Frontal cortex (tissue), 4 donors: ENCODE measurements at places on chromosomes 5 and 9. TPM values are rescaled to one million over a fixed set of nuclear protein-coding genes. Genes with fewer than 3 reads are reported as not detected.

GRCh38 chr9:133141833-133142595 is 21.0 kb upstream of the RALGDS start:
- DNase-seq, result no peak

DNA sequence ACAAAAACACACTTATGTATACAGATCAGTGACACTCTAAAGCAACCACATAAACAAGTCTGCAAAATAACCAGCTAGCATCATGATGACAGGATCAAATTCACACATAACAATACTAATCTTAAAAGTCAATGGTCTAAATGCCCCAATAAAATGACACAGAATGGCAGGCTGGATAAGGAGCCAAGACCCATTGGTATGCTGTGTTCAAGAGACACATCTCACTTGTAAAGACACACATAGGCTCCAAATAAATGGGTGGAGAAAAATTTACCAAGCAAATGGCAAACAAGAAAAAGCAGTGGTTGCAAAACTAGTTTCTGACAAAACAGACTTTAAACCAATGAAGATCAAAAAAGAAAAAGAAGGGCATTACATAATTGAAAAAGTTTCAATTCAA is 26.0 kb downstream of the GAPT start:
- no peak for DNase-seq

- DNase-seq, result no peak
Observed at GRCh38 chr5:149632311-149633251, 51.3 kb downstream of the ARHGEF37 start.

SETD9 gene
- total RNA-seq, result 2.0 TPM

- no peak for DNase-seq
Observed at GRCh38 chr9:137892424-137893191, 15.0 kb downstream of the CACNA1B start.

GRCh38 chr9:17632994-17633393 is 54.1 kb downstream of the SH3GL2 start:
- no peak for DNase-seq

- peak; percentile 46 for DNase-seq
Observed at GRCh38 chr9:114738581-114739316, 56.8 kb upstream of the TEX48 start.

GRCh38 chr5:83721953-83722901 is 1.6 kb upstream of the HAPLN1 start:
- peak; percentile 67 for DNase-seq

MLANA gene
- total RNA-seq, result not detected

GRCh38 chr9:14157191-14157590 is 156.8 kb downstream of the NFIB start:
- DNase-seq, result no peak

DNA sequence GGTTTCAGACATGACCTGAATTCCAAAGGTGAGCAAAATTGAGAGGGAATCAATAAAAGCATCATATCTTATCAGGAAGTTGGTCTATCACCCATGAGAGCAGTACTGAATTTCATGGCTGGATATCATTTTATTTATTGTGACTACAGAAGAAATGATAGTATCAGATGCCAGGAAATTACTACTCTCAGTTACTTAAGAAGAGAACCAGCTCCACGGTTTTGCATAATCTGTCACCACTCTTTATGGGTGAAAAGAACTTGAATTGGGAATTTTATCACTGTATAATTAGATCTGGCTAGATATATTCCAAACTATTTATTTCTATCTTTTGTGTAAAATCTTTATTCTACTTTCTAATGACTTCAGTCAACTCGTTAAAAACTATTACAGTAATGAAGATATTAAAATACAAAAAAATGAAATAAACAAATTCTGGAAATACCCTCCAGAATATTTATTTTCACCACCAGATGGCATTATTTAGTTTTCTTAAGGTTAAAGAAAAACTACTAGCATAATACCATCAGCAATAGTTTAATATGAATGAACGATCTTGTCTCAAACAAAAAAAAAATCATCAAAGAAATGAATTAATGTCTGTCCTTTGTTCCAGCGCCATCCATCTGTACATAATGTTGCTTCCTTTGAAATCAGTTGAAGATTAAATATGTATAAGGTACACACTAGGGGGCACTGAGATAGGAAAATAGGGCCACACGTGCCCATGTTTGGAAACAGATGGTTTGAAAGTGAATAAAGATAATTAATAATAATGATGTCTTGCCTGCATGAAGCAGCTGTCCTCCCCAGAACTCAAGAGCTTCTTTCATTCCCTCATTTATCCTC is 84.7 kb upstream of the SLCO6A1 start:
- DNase-seq, result no peak

GRCh38 chr5:57632937-57633336 is 150.3 kb upstream of the ACTBL2 start:
- no peak for DNase-seq

GRCh38 chr5:115461506-115462290 is 82.9 kb downstream of the FEM1C start:
- DNase-seq, result no peak

- DNase-seq, result no peak
Observed at GRCh38 chr5:136076067-136076466, 47.3 kb downstream of the TGFBI start.

GRCh38 chr9:14306672-14307660 is 7.0 kb downstream of the NFIB start:
- no peak for DNase-seq

IFNA2 gene
- total RNA-seq, result not detected

- DNase-seq, result no peak
Observed at GRCh38 chr5:65809817-65810531, 88.0 kb downstream of the NLN start.

DNA sequence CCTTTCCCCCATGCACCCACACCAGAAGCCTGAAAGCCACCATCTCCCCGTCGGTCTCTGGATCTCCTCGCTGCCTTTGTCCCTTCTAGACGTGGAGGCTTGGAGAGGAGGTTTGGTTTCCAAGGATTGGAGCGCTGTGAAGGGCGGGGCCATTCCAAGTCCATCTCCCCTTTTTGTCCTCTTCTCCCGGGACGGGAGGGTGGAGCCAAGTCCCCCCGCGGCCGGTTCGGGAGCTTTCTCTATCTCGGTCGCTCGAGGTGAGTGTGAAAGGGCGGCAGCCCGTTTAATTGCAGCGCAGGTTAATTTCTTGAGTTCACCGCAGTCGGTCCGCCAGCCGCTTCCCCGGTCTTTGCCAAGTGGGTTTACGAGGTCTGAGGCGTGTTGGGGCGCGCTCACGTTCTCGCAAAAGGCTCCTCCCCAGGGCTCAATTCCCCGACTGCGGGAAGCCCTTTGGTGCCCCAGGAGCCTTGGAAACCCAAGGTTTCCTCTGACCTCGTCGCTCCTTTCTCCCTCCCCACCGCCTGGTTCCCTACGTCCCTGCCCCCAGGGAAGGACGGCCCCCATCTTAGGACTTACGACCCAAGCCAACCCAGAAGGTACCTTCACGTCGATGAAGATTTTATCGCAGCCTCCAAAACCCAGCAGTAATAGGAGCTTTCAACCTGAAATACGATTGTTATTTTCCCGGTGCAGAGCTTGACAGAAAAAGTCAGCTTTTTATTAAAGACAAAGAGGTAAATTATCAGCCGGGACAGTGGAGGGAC is 2.8 kb upstream of the ZNF462 start:
- DNase-seq, result no peak

GARIN3 gene
- total RNA-seq, result not detected

- DNase-seq, result no peak
Observed at GRCh38 chr5:171603591-171603990, 182.0 kb upstream of the SMIM23 start.

SLC22A4 gene
- 1.6 TPM for total RNA-seq

DNA sequence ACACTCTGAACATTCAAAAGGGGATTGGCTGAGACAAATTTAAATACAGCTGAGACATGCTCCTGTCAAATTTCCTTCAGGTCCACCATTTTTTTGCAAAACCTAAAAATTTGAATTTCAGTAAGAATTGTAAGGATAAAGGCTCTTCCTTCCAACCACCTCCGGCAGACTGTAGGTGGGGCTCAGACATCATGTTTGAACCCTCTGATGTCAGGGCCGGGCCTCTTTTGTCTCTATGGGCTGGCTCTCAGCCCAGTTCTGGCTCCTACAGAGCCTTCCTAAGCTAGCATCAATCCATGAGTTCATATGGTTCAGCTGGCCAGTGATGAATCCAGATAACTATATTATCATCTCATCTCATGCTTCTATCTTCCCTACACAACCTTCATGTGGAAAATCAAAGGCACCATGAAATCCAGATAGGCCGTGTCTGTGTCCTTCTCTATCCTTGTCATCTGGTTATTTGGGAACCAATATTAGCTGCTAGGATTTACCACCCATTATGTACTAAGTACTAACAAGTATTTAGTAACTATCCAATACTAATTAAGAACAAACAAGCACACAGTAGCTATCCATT is 44.2 kb downstream of the NIPSNAP3B start:
- DNase-seq, result no peak

DNA sequence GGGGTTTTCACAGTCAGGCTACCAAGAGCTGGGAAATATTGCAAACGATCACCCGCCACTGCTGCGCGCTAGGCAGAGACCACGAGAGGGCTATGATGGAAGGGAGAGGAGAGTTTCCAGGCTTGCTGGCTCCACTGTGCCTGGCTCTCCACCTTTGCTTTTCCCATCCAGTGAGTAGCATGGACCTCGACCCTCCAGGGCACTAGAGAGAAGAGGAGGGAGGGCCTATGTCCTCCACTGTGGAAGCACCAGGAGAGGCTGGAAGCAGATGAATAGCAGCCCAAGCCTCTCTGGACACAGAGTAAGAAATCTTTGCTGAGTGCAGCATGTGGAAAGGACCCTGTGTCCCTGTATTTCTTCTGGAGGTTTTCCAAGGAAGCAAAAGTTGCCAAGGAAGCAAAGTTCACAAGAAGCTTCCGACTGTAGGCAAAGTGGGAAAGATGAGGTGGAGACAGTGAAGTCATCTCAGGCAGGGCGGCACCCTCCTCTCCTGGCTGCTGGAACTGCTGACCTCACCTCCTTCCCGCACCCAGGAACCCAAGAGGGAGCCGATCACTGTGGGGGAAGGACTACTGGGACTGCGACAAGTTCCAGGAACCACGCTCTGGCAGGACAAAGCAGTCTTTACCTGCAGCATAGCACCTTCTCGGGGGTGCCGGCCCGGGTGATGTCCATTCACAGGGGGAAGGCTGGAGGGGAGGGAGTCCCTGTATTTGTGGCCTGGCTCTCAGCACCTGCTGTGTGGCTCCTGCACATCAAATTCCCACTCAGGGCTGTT is 79.6 kb downstream of the CSNK1A1 start:
- no peak for DNase-seq

- DNase-seq, result no peak
Observed at GRCh38 chr5:32531885-32532520, 53.4 kb upstream of the SUB1 start.

- DNase-seq, result no peak
Observed at GRCh38 chr9:5429873-5430564, 7.7 kb downstream of the PLGRKT start.

DNA sequence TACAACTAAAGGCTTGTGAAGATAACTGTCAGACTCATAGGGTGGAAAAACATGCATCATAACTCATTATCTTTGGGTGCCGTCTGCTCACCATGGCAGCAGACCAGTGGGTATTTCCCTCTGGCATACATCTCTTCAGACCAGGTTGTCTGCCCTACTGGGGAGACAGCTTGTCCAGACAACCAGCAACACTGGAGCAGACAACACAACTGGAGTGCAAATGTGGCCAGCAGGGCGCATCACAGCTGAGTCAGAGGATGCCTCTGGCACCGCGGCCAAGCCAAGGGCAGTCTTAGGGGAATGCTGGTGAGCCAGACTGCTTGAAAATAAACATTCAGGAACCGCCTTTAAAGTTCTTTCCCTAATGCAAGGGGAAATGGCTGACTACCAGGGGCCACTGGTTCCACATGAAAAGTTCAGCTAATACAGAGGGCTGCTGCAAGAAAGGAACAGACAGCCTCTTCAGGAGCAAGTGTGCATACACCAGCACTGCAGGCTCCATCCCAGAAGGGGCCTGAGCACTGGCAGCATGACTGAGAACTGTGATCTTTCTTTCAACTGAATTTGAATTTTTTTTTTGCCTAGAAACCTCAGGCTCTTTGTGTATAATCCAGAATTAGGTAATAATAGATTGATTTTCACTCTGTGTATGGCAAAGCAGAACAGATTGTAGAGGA is 77.3 kb downstream of the MAMDC2 start:
- no peak for DNase-seq

DNA sequence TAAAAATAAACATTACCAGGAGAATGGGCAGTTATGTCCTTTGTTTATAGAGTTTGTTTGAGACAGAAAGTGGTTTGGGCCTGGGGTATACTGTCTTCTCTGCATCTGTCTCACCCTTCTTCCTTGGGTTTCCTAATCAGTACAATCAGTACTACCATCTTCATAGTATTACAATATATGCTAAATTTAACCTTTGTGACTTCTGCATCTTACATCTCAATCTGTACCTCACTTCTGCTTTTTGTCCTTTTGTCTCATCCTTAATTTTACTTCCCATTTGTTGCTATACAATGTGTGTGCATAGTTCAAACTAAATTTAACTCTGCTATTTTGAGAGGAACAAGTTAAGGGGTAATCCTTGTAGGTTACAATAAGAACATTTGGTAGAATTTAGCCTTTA is 19.6 kb downstream of the FBXO38 start:
- no peak for DNase-seq

- DNase-seq, result no peak
Observed at GRCh38 chr5:92401492-92401891, 1018.4 kb upstream of the ARRDC3 start.

DNA sequence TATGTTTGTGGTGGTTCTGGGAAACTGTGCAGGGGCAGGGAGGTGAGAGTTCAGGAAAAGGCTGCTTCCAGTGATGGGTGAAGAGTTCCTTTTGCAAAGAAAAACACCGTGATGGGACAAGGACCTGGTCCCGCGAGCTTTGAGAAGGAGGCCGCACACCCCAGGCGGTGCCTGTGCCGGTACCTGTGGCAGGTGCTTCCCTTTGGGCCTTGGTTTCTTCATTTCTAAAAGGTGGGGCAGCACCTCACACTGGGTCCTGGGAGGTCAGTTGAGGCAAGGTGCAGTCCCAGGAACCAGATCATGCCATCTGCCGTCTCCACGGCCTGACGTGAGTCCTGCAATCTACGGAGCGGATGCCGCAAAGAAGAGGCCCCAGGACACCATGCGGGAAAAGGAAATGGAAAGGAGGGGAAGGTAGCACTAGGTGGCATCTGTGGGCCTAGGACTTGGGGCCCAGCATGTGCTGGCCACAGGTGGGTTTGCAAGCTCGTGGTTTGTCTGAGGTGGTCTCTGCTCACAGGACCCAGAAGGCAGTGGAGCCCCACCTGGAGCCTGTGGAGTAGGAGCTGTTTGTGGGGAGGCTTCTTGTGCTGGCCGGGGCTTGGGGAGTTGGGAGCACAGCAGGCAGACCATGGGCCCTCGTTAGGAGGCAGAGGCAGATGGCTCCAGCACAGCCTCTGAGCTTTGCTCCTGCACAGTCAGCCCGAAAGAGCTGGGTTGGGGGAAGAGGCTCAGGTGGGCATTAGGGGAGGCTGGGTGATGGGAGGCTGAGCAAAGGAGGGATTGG is 131.6 kb downstream of the CACNA1B start:
- no peak for DNase-seq

HAVCR1 gene
- 0.82 TPM for total RNA-seq

DNA sequence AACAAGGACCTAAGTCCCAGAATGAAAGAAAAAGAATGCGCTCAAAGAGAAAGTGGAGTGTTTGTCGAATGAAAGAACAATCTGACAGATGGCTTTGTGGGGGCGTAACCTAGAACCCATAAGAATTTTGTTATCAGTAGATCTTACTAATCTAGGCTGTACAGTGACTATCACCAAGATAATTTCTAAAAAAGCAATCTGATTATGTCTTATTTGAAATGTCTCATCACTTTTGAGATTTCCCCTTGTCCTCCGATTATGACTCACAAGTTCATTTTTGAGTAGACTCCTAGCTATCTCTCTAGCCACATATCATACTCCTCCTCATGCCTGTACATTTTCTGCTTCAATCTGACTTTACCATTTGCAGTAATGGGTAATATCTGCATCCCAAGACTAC is 135.6 kb upstream of the SMARCA2 start:
- DNase-seq, result no peak
